Stimulated activated CD4-positive, alpha-beta T cell treated with anti-CD3 and anti-CD28 coated beads, Interleukin-12 subunit alpha, Interleukin-12 subunit beta, amount 100 ng/mL, for 24 hours (primary cell): ENCODE measurements at places on chromosomes 7 and 10.

GRCh38 chr7:129098409-129099084, 43.6 kb upstream of the TNPO3 start:
- DNase-seq: no peak

- no peak for DNase-seq
Observed at GRCh38 chr7:45938626-45939302, 17.7 kb upstream of the IGFBP3 start.

DNA sequence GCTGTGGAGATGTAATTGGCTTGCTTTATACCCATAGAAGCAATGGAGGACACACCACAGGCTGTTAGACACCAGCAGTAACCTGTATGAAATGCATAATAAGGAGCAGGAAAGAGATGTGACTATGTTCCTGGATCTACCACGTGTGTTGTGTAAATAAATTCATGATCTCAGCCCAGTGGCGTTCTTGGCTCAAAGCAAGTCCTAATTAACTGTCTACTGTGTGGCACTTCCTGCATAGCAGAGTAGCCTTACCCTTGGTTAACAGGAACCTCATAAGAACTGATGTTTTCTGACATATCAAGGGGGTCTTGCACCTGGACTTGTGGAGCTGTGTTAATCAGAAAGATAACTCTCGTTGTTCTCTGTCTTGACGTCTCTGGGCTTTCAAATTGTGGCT, 25.7 kb upstream of the FAM180A start:
- no peak for DNase-seq

GRCh38 chr7:99229234-99229633, 21.3 kb upstream of the KPNA7 start:
- DNase-seq: no peak

GRCh38 chr7:82624337-82624736, 180.8 kb upstream of the CACNA2D1 start:
- DNase-seq: no peak

GRCh38 chr10:117594722-117595121, 52.2 kb downstream of the EMX2 start:
- no peak for DNase-seq

GRCh38 chr7:150866932-150867564, 14.7 kb downstream of the AOC1 start:
- DNase-seq: no peak

DNA sequence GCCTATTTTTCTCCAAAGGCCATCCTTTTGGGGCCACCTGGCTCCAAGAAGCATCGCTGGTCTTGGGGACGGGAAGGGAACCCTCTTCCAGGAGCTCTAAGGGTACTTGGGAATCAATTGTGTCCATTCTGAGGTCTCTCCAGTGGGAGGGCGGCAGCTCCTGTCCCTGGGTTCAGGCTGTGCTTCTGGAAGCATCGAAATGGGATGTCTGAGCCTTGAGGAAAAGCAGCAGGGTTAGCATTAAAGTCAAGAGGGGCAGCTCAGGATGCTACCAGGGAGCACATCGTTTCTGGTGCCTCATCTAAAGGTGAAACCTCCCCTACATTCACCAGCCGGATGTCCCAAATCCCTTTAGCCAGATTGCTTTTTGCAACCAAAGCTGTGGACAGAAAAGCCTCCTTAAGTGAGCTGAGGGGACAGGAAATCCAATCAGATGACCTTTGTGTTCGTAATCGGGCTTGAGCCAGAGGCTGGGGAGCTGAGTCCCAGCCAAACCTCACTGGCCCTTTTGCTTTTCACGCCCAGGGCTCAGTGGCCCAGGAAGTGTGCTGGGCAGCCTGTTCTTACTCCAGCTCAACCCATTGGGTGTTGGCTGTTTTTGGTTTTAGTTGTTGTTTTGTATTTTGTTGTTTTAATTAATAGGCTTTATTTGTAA, 88.8 kb upstream of the ANLN start:
- no peak for DNase-seq

DNA sequence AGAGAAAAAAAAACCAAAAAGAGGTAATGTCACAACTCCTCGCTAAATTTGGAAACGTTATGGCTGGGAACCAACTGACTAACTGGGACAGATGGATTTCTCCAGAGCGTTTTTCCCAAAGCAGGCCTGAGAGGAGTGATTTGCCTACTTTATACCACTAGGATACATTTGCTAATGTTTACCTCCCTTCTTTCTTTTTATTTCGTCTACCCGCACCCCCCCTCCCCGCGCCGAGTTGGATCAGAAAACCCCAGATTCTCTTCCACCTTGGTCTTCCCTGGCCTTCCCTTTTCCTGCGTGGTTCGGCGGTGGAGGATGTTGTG, 7.2 kb downstream of the CPA2 start:
- DNase-seq: no peak

- DNase-seq: no peak
Observed at GRCh38 chr7:12653518-12653917, 33.9 kb upstream of the ARL4A start.

GRCh38 chr10:71217266-71218045, 5.1 kb downstream of the UNC5B start:
- no peak for DNase-seq
